NCI-H2171 (cell line): ENCODE measurements at places on chromosomes 2 and 18.

- DNase-seq, result no peak
These were observed 439.8 kb upstream of the HNRNPA3 start for GRCh38 chr2:176772816-176773215.

DNA sequence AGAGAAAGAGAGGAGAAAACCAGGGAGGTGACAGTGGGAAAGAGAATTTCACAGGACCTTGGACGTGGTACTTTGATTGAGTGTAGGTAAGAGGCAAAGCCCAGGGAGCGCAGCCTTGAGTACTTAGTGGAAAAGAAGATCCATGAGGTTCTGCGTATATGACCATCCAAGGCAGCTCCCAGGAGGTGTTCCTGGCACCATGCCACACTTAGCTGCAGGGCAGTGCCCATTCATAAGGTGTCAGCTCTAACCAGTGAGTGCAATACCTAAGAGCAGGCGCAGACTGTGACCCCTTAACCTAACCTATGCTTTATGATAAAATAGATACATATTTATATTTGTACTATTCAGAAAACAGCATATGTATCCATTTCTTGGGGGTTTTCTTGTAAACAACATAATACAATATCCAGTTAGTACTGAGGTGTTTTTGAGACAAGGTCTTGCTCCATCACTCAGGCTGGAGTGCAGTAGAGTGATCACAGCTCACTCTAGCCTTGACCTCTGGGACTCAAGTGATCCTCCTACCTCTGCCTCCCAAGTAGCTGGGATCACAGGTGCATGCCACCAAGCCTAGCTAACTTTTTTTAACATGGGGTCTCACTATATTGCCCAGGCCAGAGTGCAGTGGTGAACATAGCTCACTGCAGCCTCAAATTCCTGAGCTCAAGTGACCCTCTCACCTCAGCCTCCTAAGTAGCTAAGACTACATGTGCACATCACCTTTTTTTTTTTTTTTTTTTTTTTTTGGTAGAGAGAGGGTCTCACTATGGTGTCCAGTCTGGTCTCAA is 174.6 kb downstream of the GFPT1 start:
- no peak for DNase-seq

- DNase-seq, result no peak
These were observed 185.1 kb downstream of the MYO3B start for GRCh38 chr2:170362871-170363631.

DNA sequence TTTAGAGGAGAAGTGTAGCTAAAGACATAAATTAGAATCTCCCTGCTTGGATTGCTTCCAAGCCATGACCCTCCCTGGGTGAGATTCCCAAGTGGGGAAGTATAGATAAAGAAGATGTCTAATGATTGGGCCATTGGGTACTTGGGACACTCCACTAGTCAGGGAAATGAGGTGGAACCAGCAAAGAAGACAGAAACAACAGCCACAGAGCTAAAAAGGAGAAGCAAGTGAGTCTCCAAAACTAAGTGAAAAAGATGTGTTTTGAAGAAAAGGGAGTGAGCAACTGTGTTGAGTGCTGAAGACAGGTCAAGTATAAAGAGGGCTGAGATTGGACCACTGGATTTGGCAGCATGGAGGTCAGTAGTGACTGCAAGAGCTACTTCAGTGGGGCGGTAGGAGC is 276.7 kb upstream of the STON1 start:
- no peak for DNase-seq

- DNase-seq, result no peak
These were observed 19.9 kb downstream of the TMSB10 start for GRCh38 chr2:84925336-84925723.

DNA sequence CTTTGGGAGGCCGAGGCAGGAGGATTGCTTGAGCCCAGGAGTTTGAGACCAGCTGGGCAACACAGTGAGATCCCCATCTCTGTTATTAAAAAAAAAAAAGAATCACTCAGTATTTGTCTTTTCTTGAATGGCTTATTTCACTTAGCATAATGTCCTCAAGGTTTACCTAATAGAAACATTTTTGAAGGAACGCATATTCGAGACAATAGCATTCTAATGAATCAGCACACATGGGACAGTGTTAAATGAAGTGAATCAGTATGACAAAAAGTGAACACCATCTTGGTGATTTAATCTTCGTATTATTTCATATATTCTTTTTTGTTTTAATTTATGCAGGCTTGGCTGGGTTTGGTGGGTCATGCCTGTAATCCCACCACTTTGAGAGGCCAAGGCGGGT is 44.7 kb downstream of the WIPF1 start:
- DNase-seq, result no peak

DNA sequence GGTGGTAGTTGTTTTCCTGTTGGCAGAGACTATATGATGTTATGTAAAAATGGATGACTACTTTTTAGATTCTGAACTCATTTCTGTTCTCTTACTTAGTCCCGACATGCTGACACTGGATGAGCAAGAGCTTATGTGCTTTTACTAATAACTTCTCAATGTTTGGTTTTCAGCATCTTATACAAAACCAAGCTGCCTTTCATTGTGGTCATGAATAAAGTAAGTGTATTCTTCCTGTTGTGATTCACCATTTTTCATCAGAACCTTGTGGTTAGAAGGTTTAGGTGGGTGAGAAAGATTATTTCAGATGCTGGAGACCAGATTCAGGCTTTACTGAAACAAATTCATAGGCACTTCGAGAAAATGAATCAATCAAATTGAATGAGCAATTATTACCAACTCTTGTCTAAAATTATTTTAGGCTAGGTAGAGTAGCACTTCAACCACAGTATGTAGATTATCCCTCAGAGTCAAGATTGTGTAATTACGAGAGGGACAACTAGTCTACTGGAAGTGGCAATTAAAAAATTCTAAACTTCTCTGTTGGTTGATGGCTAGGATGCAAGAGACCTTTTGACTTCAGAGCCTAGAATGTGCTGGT is 9.3 kb downstream of the GPN1 start:
- no peak for DNase-seq

DNA sequence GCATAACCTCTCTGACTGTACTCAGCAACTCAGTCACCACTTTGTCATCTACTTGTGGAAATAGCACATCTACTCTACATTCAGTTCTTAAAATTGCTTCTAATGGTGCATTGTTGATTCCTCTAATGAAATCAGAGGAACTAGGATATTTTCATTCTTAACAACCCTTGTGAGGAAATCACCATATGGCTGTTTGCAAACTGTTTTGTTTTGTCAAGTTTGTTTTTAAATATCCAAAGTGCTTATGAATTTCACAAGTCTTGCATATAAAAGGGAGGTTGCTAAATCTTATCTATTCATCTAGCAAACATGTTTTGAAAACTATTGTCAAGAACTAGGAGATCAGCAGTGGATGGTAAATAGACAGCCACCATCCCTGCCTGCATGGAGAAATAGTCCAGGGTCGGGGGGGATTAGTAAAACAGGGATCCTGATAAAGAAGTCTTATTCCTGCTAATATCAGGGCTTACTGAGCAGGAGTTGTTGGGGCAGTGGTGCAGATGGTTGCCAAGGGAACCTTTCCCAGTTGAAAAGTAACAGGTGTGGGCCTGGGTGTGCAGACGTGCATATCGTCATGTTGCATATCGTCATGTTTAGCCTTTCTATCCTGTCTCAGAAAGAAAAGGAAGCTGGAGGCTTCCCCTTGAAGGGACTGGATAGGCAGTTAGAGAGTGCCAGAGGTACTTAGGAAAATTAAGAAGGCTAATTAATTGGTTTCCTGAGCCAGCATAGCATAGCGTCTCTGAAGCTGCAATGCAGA is 7.5 kb upstream of the MYO3B start:
- DNase-seq, result peak; percentile 65

DNA sequence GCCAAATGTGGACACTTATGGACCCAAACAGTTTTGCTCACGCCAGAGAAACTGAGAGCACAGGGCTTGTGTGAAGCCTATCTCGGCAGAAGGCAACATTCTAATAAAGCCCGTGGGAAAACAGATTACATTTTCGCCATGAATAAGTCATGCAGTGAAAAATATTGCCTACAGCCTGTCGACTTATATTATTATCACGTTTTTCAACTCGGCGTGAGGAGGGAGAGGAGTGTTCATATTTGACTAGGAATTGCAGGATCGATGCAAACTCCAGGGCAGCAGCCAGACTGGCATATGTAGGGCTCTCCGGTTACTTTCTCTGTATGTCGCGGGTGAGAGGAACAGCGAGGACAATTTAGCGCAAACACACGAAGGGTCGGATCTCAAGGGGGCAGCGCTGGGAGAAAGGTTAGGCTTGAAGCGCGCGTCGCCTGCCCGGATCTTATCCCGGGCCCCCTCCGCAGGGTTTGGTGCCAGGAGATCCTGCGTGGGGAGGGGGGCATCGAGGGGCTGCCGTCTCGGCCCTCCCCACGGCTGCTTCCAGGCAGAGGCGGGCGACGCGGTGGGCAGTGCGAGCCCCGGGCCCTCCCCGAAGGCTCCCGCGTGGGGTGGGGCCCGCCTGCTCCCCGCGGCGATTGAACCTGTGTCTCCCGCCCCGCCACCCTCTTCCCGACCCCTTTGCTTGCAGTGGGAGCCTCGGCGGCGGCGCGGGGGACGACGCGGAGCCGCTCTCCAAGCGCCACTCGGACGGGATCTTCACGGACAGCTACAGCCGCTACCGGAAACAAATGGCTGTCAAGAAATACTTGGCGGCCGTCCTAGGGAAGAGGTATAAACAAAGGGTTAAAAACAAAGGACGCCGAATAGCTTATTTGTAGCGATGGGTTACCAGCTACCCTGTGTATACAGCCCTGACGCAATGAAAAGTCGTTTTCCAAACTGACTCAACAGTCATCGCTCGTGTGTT is 4.4 kb downstream of the ADCYAP1 start:
- DNase-seq, result peak; percentile 22

DNA sequence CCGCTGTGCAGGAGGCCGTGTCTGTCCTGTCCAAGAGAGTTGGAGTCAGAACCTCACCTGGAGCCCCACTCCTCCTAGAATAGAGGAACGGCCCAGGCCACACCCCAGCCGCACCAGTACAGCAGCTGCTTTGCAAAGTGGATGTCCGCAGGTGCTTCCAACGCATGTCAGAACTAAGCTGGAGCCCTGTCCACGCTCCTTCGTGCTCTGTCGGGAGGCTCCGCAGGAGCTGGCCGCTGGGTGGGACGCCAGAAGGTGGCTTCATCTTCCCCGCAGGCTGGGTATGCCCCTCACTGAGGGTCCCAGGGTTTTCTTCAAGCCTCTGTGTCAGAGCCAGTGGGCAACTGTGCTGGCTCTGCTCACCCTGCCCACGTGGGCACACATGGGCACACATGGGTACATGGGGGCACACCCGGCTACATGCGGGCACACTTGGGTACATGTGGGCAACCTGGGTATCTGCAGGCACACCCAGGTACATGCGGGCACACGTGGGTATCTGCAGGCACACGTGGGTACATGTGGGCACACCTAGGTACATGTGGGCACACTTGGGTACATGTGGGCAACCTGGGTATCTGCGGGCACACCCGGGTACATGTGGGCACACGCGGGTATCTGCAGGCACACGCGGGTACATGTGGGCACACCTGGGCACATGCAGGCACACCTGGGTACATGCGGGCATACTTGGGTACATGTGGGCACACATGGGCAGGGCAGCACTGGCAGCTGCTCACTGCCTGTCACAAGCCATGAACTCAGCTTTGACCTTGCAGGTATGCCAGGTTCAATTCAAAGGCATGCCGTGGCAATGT is 67.1 kb upstream of the CTDP1 start:
- no peak for DNase-seq

DNA sequence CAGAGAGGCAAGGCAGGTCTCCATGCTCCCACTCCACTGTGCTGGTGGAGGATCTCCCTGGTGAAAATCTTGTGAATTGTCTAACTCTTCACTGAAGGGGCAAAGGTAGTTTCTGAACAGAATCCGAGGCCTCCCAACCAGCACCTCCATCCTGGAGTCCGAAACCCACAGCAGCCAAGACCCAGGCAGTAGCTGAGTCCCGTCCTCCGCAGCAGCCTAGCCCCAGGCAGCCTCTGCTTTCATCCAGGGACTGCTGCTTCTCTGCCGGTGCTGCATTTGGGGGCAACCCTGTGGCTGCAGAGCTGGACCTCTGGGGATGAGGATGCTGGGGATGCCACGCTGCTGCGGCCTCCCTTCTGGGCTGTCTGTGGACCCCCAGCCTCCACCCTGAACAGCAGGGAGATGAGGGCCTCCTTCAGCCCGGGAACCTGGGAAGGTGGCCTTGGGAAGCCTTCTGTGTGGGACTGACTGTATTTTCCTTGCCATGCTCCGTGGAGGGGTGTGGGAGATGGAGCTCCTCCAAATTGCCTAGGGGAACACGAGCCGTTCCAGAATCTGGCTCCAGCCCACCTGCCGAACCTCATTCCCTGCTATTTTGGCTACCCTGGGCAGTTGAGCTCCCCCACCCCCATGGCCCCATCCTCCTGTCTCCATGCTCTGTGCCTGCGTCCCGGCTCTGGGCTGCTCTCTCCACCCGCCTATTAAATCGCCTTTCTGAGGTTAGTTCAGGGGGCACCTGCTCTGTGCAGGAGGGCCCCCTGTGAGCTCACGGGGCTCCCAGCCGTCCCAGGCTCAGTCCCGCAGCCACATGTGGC is 48.2 kb downstream of the GREB1 start:
- DNase-seq, result no peak

DNA sequence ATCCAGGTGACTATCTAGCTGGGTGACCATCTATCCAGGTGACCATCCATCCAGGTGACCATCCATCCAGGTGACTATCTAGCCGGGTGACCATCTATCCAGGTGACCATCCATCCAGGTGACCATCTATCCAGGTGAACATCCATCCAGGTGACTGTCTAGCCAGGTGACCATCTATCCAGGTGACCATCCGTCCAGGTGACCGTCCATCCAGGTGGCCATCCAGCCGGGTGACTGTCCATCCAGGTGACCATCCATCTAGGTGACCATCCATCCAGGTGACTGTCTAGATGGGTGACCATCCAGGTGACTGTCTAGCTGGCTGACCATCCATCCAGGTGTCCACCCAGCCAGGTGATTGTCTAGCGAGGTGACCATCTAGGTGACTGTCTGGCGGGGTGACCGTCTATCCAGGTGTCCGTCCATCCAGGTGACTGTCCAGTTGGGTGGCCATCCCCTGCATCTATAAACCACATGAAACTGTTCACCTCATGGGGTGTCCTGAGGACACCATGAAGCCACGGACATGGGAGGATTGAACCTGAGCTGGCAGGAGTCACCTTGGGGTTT is 305.3 kb downstream of the NDUFA10 start:
- DNase-seq, result no peak

GRCh38 chr2:58106896-58107295 is 60.3 kb downstream of the VRK2 start:
- no peak for DNase-seq

DNA sequence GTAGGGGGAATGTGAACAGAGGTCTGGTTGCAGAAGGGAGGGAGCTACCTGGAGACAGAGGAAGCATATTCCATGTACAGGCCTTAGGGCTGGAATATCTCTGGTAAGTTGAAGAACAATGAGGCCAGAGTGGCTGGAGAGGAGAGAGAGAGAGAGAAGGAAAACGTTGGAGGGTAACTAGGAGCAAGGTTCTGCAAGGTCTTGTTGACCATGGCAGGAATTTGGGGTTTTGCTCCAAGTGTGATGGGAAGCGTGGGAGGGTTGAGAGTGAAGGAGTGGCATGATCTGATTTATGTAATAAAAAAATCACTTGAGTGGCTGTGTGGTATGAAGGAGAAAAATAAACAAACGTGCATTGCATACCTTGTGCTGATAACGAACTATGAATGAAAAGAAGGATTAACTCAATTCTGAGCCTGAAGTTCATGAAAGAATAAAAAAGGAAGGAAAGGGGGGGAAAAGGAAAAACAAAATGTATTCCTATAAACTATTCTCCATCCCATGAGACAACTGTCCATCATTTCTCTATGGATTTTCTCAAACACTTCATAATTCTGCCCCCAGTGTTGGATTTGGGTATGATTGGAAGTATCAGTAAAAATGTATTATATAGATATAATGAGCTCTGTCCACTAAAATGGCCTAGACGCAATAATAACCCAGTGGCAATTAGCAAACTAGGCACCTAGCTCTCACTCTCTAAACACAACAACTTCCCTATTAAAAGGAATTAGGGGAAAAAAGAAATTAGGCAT is 59.7 kb upstream of the PMAIP1 start:
- DNase-seq, result no peak
